ENCODE measurements at places on chromosomes 3 and 15. TPM values are rescaled to one million over a fixed set of nuclear protein-coding genes. Genes with fewer than 3 reads are reported as not detected.

Gene QARS1
- total RNA-seq = 231 TPM

DNA sequence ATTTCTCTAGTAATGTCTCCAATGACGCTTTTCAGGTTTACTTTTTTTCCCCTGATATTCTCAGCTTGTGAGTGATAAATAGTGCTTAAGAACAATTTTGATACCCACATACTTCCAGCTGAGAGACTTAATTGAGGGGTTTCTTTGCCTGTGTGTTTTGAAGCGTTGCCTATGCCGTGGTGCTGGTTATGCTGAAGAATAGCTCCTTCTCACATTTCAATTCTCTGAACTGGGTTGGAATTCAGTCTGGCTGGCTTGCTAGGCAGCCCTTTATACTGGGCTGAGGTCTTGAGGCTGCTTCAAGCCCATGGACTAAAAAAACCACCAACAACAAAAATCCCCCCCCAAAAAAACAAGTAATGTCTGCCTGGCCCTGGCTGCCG is 87.4 kb downstream of the CHST2 start:
- H3K36me3 ChIP-seq = no peaks in the 10 kb centered on the region
- peaks cover 3% of the 10 kb centered on the region for H3K4me1 ChIP-seq
- no peak overlapping the region for H3K27ac ChIP-seq
- H3K4me3 ChIP-seq = no peak overlapping the region

- no peak overlapping the region for H3K27ac ChIP-seq
- no peaks in the 10 kb centered on the region for H3K27me3 ChIP-seq
- H3K36me3 ChIP-seq = no peaks in the 10 kb centered on the region
Measured at GRCh38 chr3:122092460-122093165, 37.5 kb downstream of the CD86 start.

GRCh38 chr3:152771120-152771519 is 63.8 kb upstream of the P2RY1 start:
- no peaks in the 10 kb centered on the region for H3K4me1 ChIP-seq
- DNase-seq = no peak
- no peaks in the 10 kb centered on the region for H3K27me3 ChIP-seq
- no peaks in the 10 kb centered on the region for H3K36me3 ChIP-seq
- no peak overlapping the region for H3K27ac ChIP-seq
- no peak overlapping the region for H3K4me3 ChIP-seq

DNA sequence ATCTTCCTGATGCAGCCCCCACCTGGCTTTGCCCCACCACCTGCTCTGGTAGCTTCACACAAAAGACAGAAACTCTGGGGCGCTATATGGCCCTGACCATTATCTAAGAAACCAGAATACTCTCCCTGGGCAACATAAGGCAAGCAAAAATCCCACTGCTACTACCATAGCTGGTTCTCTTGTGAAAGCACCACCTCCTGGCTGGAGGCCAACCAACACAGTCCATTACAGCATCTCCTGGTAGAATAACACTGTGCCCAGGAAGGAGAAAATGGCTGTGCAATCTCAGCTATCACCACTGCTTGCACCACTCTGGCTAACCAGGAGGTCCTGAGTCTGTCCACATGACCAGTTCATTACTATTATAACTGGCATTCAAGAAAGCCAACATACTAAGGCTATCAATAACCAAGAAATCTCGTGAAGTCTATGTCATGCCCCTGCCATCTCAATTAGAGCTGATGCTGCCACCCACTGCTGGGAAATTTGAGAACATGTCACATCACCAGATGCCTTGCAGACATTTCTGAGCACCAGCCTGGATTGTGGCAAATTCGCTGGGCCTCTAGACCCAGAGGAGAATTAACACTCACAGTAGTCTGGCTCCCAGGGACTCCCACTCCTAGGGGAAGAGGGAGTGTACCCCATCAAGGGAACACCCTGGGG is 1114.8 kb downstream of the ROBO2 start:
- no peak overlapping the region for H3K4me3 ChIP-seq
- H3K36me3 ChIP-seq = no peaks in the 10 kb centered on the region
- no peak overlapping the region for H3K27ac ChIP-seq
- no peaks in the 10 kb centered on the region for H3K4me1 ChIP-seq

DNA sequence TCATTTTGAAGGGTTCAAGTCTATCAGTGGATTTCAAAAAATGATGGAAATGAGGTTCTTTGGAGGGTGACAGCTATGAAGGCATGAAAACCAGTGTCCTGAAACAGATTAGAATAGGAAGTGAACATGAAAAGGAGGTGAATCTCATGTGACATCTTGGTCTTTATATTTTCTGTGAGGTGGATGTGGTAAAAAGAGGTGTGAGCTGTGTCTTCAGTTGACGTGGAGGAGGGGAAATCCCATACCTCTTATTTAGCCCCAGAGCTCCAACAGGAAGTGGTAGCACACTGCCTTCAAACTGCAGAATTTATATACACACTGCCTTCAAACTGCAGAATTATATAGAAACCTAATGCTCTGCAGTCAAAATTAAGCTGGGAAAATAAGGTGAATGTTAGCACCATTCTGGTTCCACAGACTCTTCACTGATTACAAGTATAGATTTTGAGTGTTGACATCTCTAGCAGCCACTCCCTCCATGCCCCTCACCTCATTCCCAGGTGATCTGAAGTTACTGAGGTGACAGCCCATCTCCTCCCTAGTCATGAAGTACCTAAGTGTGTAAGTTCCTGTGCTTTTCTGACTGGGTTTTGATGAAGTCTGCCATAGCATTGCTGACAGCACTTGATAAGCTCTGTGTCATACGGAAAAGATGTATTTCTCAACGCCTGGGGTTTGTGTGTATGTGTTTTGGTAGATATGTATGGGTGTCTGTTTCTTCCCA is 2.7 kb downstream of the RAB8B start:
- no peak overlapping the region for H3K4me3 ChIP-seq
- H3K27ac ChIP-seq = no peak overlapping the region
- no peaks in the 10 kb centered on the region for H3K36me3 ChIP-seq
- no peak for DNase-seq
- H3K4me1 ChIP-seq = peaks cover 28% of the 10 kb centered on the region

GRCh38 chr3:18124501-18124900 is 300.6 kb downstream of the SATB1 start:
- DNase-seq = peak; percentile 88
- H3K4me3 ChIP-seq = no peak overlapping the region
- no peaks in the 10 kb centered on the region for H3K27me3 ChIP-seq
- no peaks in the 10 kb centered on the region for H3K36me3 ChIP-seq
- H3K27ac ChIP-seq = no peak overlapping the region
- H3K4me1 ChIP-seq = peaks cover 10% of the 10 kb centered on the region

DNA sequence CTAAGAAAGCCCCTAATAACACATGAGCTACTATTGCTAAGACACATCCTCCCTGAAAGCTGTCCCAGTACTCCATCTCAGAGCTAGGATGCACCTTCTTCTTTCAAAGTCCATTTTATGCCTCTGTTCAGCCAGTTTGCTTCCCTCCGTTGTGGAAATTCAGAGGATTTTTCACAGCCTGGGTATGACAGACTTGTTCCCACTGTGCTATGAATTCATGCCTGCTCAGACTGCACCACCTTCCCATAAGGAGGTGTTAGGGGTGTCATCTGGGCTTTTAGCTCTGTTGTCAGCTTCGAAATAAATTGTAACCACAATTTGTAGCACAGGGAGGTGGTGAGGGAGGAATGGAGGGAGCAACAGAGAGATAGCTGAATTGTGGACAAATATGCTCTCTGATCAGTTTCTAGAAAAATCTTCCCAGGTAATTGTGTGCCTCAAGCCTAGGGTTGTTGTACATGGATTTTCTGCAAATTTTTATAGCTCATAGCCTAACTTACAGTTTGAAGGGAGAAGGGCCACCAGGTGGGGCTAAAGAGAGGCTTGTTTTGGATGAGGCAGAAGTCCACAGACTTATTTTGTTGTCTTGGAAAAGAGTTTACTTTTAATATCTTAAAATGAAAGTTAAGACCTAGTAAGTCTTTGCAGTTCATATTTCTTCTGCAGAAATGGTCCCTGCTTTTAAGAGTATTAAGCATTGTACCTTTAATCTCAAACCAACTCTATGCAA is 462.0 kb downstream of the PDCD6IP start:
- no peak overlapping the region for H3K4me3 ChIP-seq
- H3K4me1 ChIP-seq = peaks cover 12% of the 10 kb centered on the region
- no peaks in the 10 kb centered on the region for H3K36me3 ChIP-seq
- H3K27ac ChIP-seq = no peak overlapping the region
- DNase-seq = peak; percentile 13

- no peak overlapping the region for H3K4me3 ChIP-seq
- H3K4me1 ChIP-seq = peaks cover 8% of the 10 kb centered on the region
- H3K27me3 ChIP-seq = peaks cover 3% of the 10 kb centered on the region
- H3K27ac ChIP-seq = no peak overlapping the region
Measured at GRCh38 chr3:122635789-122636188, 44.9 kb upstream of the PARP14 start.

DNA sequence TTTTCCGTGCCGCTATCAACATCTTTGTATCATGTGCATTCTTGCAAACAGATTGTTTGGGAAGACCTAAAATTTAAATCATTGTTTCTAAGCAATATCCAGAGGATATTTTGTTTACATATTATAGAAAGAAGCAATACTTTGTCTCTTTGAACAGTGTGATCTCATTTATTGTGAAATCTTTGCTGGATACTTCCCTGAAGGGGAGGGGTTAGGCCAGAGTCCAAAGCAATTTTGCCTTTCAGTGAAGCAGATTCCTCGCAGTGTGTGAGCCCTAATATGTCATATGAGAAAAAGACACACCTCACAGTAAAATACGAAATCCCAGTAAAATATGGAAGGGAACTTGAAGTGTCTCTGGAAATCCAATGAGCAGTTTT is 158.7 kb upstream of the SLCO3A1 start:
- DNase-seq = peak; percentile 54
- H3K36me3 ChIP-seq = no peaks in the 10 kb centered on the region
- H3K4me3 ChIP-seq = peak overlapping the region; percentile 17
- peaks cover 12% of the 10 kb centered on the region for H3K4me1 ChIP-seq
- H3K27me3 ChIP-seq = no peaks in the 10 kb centered on the region

All from astrocyte (in vitro differentiated cells and primary cell).